ENCODE measurements at places on chromosomes 5 and 9.

DNA sequence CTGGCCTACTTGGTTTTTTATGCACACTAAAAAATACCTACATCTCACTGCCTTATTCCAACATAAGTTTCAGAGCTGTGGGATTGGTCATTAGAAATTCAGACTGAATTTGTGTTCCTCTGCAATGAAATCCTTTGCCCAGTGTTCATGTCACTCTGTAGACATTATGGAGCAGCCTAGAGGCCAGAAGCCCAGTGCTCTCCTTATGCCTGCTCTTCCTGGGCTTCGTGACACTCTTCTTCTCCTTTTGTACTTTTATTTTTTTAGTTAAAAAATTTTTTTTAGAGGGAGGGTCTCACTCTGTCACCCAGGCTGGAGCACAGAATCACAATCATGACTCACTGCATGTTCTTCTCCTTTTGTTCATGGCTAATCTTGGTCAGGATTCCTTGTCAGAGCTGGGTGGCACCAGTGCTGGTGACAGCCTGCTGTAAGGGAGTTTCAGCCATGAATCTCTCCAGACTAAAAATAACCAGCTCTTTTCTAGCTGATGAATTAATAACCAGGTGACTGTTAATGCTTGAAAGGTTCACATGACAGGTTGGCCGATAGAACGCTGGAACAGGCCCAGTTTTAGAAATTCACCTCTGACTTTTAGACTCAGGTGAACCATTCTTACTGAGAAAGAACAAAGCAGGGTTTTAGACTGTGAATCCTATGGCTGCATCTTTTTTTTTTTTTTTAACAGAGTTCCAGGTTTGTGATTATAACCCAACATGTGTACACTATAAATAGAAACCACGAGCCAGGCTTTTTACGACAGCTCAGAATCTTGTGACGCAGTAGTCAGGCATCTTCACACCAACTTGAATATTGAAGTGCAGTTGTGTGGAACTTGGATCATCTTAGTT is 34.1 kb upstream of the C5orf47 start:
- no peak for DNase-seq

GRCh38 chr5:146683861-146684260 is 167.9 kb upstream of the GPR151 start:
- DNase-seq = no peak

DNA sequence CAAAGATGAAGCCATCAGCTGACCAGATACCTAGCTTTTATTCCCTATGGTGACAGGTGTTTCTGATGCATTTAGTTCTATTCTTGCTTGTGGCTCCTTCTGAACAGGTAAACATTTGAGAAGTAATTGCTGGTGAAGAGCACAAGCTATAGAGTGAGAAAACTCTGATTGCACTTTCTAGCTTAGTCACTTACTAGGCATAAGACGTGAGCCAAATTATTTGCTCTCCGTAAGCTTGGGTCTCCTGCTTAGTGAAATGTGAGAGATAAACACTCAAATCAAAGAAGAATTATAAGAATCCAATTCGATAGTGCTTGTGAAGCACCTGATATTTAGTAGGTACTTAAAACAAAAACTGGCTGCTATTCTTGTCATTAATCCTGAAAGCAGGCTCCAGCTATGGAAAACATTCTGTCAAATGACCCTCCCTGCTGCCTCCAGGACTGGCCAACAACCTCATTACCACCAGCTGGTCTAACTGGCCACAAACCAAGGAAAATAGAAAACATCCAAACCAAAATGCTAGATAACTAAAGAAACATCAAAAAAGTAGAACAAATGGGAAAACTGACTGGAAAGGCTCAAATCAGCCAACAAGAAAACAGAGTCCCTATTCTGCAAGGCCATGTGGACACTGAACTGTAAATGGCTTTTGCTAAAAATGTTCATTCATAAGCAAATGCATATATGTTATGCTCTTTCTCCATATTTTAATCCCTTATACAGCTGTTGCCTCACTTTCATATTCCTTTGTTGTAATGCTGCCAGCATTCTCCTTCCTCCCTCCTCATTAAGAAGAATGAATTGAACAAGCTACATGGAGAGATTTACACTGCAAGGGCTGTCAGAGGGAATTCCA is 616.1 kb downstream of the DTWD2 start:
- DNase-seq = no peak

DNA sequence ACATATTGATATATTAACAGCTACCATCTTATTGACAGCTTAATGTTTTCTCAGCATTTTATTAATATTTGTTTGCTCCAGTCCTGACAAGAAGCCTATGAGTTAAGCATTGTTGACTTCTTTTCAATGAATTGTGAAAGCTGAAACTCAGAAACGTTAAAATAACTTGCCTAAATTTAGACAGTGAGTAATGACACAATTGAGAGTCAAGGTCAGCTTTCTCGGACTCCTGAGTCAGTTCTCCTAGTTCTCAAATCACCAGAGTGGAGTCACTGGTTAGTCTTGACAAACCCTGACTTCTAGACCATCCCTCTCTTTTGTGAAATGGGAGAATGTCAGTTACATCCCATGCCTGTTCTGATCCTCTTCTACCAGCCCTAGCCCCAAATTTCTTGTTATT is 222.7 kb upstream of the ACO1 start:
- no peak for DNase-seq

- no peak for DNase-seq
These were observed 37.3 kb upstream of the CLK4 start for GRCh38 chr5:178664141-178664540.

DNA sequence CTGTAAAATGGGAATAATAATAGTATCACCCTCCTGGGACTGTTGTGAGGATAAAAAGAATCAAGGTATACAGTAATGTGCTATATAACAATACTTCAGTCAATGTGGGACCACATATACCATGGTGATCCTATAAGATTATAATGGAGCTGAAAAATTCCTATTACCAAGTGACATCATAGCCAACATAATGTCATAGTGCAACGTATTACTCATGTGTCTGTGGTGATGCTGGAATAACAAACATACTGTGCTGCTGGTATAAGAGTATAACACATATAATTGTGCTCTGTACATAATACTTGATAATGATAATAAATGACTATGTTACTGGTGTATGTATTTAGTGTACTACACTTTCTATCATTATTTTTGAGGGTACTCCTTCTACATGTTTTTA is 38.1 kb downstream of the LIFR start:
- DNase-seq = no peak

GRCh38 chr5:178488696-178489095 is 101.5 kb downstream of the COL23A1 start:
- no peak for DNase-seq

DNA sequence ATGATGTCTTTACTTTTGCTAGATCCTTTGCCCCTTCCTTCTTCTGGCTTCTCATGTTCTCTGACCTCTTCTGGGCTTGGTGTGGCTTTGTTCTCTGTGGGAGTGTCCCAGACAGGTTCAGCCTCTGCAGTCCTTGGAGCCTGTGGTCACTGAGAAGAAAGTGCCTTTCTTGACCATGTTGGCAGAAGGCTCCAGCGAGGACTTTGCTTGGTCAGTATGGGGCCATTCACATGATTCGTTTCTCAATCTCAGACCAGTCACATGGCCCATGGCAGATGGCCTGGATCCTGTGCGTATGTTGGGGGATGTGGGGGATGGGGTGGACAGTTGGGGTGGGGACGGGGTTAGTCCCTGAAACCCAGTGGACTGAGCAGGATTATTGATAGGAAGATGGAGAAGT is 274.1 kb downstream of the ARHGAP26 start:
- DNase-seq = no peak

- DNase-seq = no peak
These were observed 11.5 kb downstream of the AFF4 start for GRCh38 chr5:132951897-132952296.

DNA sequence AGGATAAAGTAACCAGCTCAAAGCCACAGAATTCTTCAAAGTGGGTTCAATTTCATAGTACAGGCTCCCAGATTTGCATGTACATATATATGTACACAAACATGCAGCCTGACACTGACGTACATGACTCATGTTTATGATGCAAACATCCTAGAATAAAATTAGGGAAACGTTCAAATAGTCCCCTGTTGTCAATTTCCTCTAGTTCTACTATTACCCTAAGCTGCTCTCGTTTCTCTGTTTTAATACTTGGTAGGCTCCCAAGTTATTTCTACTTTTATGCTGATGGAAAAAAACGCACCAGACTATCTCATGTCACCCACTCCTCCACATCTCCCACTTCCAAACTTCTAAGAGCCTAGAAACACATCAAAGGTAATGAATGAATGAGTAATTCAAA is 229.7 kb downstream of the EPB41L4A start:
- DNase-seq = no peak

- DNase-seq = no peak
These were observed 274.9 kb downstream of the NR3C1 start for GRCh38 chr5:143128412-143129071.

DNA sequence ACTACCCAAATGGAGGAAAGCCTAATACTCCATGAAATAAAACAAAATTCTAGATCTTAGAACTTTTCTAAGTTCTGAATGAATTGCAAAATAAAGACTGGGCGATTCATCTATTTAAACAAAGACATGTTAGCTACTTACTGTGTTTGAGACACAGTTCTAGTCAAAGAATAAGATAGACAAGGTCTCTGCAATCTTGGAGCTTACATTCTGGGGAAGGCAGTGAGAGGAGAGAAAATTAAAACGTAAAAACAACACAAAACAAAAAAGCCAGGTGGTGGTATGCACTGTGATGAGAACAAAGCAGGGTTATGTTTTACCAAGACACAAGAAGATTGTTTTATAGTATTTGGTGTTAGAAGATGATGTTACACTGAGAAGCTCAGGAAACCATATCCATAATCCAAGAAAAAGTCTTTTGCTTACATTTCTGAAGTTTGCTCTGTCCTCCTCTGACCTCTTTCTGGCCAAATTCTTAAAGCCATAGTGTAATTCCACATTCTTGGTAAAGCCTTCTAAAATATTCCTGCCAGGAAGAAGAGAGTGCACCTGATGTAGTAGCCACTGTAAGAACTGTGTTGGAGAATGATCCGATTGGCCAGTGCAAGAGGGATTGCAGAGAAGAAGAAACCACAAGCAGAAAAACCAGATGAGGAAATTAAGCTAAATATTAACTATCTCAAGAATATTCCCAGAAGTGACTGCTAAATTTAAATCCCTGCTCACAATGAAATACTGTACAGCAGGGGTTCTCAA is 218.4 kb downstream of the PCSK1 start:
- no peak for DNase-seq

- no peak for DNase-seq
These were observed 173.0 kb downstream of the MACROH2A1 start for GRCh38 chr5:135225856-135226560.

DNA sequence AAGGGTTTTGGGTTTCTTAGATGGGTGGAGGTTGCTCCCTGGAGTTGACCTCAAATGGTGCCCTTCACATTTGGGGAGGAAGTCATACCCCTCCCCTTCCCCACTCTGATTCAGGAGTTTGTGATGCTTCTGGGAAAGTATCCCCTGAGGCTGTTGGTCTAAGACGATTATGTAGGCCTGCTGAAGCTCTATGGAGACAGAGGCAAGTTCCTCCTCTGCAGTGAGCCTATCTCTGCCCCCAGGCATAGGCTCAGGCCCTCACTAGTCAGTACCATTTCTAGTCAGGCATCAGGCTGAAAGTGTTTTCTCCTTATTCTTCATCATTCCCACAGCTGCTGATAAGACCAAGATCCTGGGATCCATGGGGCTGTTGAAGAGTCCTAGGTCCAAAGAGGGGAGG is 271.6 kb upstream of the NUDT12 start:
- DNase-seq = no peak

DNA sequence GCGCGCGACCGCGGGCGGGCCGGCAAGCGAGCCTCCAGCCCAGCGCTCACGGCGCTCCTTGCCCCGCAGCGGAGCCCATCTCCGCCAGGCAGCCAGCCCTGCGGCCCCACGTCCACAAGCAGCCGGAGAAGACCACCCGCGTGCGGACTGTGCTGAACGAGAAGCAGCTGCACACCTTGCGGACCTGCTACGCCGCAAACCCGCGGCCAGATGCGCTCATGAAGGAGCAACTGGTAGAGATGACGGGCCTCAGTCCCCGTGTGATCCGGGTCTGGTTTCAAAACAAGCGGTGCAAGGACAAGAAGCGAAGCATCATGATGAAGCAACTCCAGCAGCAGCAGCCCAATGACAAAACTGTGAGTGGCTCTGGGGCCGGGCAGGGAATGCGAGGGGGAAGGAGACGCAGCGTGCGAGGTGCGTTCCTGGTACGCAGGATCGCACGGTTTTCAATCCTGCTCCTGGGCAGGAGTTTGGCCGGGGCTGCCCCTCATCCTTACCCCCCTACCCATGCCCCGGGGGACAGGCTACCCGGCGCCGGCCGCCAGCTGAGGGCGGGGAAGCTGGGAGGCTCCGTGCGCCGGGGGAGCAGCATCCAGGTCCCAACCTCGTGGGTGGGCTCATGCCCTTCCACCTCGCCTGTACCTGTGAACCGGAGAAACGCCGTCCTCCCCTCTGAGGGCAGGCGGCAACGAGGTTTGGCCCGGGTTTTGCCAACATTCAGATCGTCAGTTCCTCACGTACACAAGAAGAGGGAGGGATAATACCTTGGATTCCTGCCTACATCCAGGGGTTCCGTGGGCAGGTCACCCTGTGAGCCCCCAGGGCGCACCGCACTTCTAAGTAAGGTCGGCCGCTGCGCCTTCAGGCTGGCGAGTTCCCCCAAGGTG is 6.6 kb downstream of the ISL1 start:
- no peak for DNase-seq

- no peak for DNase-seq
These were observed 103.3 kb downstream of the ZSWIM6 start for GRCh38 chr5:61435368-61435767.

DNA sequence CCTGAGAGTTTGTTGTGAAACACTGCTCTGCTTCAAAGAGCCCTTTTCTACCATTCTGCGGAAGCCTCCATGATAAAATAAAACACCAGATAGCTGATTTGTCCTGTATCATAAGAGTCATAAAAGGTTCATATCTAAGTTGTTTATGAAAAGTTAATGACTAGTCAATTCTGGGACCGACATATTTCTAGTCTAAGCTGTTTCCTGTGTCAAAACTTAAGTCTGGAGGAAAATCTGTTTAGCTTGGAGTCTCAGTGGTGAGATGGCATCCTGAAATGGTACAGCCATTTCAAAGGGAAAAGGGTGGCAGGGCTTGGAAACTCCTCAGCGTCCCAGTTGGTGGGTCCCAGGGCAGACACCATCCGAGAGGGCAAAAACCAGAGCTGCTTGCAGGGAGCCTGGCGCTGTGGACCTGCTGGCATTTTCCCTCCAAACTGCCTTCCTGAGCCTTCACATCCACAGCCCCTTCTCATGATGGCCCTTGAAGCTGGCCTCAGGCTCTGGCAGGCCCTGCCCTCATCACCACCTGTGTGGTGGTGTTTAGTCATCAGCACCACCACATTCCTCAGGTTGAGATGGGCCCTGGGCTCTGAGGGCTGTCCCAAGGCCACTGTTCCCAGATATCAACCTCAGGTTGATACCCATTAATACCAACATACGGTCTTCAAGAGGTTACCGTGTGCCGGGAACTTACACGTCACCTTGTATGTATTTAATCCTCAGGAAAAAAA is 184.0 kb downstream of the HSPA4 start:
- DNase-seq = no peak

GRCh38 chr9:75054368-75055001 is 26.4 kb upstream of the CARNMT1 start:
- no peak for DNase-seq

GRCh38 chr9:14434971-14435718 is 121.2 kb upstream of the NFIB start:
- no peak for DNase-seq

- no peak for DNase-seq
These were observed at the start of gene ADAMTS19 for GRCh38 chr5:129459777-129460671. Gene ADAMTS19 (plus strand): TSS chr5:129460298. CDS start chr5:129460392, 94 bp downstream.

GRCh38 chr5:15496886-15497285 is 3.1 kb upstream of the FBXL7 start:
- no peak for DNase-seq

GRCh38 chr5:56490971-56491468 is 257.9 kb upstream of the ANKRD55 start:
- DNase-seq = no peak
